Hair follicle dermal papilla cell (primary cell): ENCODE measurements at places on chromosomes 7 and 10. TPM values are rescaled to one million over a fixed set of nuclear protein-coding genes. Genes with fewer than 3 reads are reported as not detected.

The SPDYE2 gene
- total RNA-seq, result not detected in 2 replicates

The LIPN gene
- total RNA-seq, result not detected in 2 replicates

The ATP5MK gene
- total RNA-seq, result 116 and 154 TPM in 2 replicates

The NAT16 gene
- not detected in 2 replicates for total RNA-seq

The OPN4 gene
- not detected in 2 replicates for total RNA-seq

The TMEM229A gene
- total RNA-seq, result not detected in 2 replicates

The MYO1G gene
- total RNA-seq, result 0.12 and 0.16 TPM in 2 replicates

The TMEM196 gene
- total RNA-seq, result not detected in 2 replicates

The HOXA9 gene
- total RNA-seq, result 0.36 TPM in 1 of 2 replicates, not detected in the other

The CYP3A7 gene
- total RNA-seq, result not detected in 2 replicates

The PTPRZ1 gene
- 0.16 TPM in 1 of 2 replicates, not detected in the other for total RNA-seq

The DLG5 gene
- 39.7 and 54.2 TPM in 2 replicates for total RNA-seq

The XRCC2 gene
- total RNA-seq, result 0.12 and 0.49 TPM in 2 replicates
